Smooth muscle cell of the umbilical artery (primary cell): ENCODE measurements at places on chromosomes 16 and 17. TPM values are rescaled to one million over a fixed set of nuclear protein-coding genes. Genes with fewer than 3 reads are reported as not detected.

The PRAC1 gene
- total RNA-seq, result not detected in 2 replicates

The UMOD gene
- total RNA-seq, result not detected in 2 replicates

The CA7 gene
- not detected in 2 replicates for total RNA-seq

The GP2 gene
- not detected in 2 replicates for total RNA-seq

The CTRB1 gene
- not detected in 2 replicates for total RNA-seq

The C17orf50 gene
- total RNA-seq, result not detected in 2 replicates

The HOXB4 gene
- total RNA-seq, result 1.2 and 1.8 TPM in 2 replicates

The MYO1D gene
- 3.5 and 4.2 TPM in 2 replicates for total RNA-seq

The CYGB gene
- 5.9 and 7.1 TPM in 2 replicates for total RNA-seq

The HSD17B1 gene
- total RNA-seq, result 0.88 and 1.5 TPM in 2 replicates

The UTS2R gene
- not detected in 2 replicates for total RNA-seq

The TGFB1I1 gene
- total RNA-seq, result 47.8 and 74.7 TPM in 2 replicates

The ASIC2 gene
- total RNA-seq, result not detected in 2 replicates

The KRT14 gene
- 0.46 TPM in 1 of 2 replicates, not detected in the other for total RNA-seq

The FOXJ1 gene
- not detected in 2 replicates for total RNA-seq

The CSH2 gene
- not detected in 2 replicates for total RNA-seq

The KRT9 gene
- total RNA-seq, result not detected in 2 replicates
